CD8-positive, alpha-beta memory T cell (primary cell): ENCODE measurements at places on chromosomes 6 and 20.
A peak's percentile ranks its signal among the peaks of the same experiment; 100 is the strongest.

- DNase-seq: peak; percentile 21
Observed at GRCh38 chr20:34541264-34541901, 17.1 kb upstream of the MAP1LC3A start.

- peak; percentile 46 for DNase-seq
Observed at GRCh38 chr20:63442100-63442493, 30.4 kb downstream of the KCNQ2 start.

- no peak for DNase-seq
Observed at GRCh38 chr20:21982559-21982958, 277.1 kb downstream of the PAX1 start.

DNA sequence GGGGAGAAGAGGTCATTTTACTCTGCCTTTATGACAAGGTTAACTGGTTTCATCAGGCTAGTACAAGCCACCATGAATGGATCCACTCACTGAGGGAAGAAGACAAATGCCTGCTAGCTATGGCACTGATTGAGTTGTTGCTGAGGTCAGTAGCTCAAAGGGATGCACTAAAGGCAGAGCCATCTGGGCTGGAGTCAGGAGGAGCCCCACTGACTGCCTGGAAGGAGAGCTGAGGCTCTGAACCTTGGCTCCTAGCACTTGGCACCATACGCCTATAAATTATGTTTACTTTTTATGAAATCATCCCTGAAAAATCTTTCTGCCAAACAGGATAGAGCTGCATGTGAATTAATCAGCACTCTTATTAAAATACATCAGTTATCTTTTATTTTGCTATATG lies 104.6 kb downstream of the DTD1 start:
- no peak for DNase-seq

- DNase-seq: no peak
Observed at GRCh38 chr6:165599121-165599520, 63.9 kb downstream of the PDE10A start.

- DNase-seq: no peak
Observed at GRCh38 chr20:46545077-46545826, 5.2 kb downstream of the OCSTAMP start.

- no peak for DNase-seq
Observed at GRCh38 chr20:58103517-58103904, 124.9 kb downstream of the ANKRD60 start.

DNA sequence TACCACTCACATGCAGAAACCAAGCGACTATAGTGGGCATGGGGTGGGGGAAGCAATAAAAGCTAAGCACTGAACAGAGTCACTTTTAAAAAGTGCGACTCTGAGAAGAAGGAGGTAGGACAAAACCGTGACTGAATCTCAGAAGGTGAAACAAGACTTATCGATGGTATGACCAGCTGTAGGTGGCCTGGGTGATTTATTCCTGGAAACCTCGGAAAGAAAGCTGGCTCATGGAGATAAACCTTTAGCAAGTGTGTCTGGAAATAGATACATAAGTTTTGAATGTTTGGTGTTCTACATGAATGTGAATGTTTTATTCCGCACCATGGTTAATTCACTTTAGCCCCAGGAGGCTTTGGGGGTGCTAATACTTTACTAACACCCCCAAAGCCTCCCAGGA lies 43.9 kb downstream of the BANF2 start:
- no peak for DNase-seq

DNA sequence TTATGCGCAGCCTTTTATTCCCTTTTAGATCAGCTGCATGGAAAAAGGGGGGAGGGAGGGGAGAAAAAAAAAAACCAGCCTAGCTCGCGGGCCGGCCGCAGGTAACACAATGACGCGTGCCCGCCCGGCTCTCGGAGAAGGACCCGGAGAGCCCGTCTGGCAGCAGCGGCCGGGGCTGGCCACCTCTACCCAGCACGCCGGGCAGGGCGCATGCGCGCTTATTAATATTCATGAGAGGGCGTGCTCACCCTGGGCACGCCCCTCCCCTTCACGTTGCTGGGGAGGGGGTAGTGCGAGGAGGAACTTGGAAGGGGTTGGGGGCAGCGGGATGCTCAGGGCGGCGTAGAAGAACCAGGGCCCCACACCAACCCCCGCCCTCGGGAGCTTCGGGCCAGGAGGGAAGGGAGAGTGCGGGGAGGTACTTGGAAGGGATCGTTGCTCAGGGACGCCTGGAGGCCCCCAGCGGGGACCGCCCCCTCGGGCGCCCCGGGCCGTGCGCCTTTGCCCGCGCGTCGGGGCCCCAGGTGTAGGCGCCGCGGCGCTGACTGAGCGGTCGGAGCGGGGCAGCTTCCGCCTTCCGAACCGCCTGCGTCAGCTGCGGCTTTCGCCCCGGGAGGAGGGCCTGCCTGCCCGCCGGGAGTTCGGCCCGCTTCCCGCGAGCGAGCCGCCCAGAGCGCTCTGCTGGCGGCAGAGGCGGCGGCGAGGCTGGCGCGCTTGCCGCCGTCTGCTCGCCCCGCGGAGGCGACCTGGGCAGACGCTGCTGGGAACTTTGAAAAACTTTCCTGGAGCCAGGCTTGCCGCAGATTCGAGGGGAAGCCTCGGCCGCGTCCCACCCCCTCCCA lies at the start of gene JAG1:
JAG1 (minus strand) TSS at position 158 of the 842 bp plus-strand sequence. CDS start 469 bp downstream, outside the sequence.
- DNase-seq: no peak

DNA sequence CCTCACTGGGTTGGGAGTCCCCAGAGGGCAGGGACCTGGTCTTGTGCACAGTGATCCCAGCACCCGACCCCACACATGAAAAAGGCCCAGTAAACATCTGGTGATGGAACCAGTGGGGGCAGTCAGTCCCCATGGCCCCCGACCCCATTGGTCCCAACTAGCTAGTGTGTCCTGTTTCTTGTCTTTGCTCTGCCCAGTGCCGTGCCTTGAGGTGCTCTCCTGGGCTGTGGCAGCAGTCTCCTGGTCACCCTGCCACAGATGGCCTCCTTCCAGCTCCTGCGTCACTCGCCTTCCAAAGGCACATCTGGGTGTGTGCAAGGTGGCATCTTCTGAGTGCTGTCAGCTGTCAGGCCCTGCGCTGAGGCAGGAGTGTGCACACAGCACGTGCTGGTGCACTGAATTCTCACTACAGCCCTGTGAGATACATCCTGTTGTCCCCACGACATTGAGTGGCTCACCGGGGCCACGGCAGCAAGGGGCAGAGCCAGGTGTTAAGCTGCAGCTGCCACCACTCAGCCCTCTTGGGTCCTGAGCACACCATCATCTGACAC lies 3.9 kb downstream of the NPEPL1 start:
- no peak for DNase-seq
